ENCODE measurements at places on chromosomes 2 and 18.

GRCh38 chr2:6845903-6846302 is 19.8 kb downstream of the CMPK2 start:
- no peak for DNase-seq

- no peak for DNase-seq
These were observed 139.6 kb downstream of the TWIST2 start for GRCh38 chr2:238987352-238987981.

GRCh38 chr2:203596183-203596582 is 61.1 kb upstream of the RAPH1 start:
- no peak for DNase-seq

DNA sequence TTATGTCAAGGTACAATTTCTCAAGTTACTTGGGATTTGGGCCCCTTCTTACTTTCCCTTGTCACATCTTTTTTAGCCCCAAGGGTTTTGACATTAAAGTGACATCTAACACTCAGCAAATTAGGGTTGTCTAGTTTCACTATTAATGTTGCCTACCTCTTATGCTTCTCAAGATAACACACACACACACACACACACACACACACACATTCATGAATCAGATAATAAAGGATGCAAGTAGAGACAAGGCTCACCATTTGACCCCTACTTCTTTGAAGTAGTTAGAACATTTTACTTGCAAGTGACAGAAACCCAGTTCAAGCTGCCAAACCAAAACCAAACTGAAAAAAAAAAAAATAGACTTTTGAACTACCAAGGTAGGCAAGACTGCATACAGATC is 138.8 kb downstream of the TRIB2 start:
- DNase-seq, result no peak

- no peak for DNase-seq
These were observed 112.4 kb downstream of the FEZ2 start for GRCh38 chr2:36485521-36485920.

- no peak for DNase-seq
These were observed 232 bp downstream of the SNED1 start for GRCh38 chr2:240998706-240998994.

DNA sequence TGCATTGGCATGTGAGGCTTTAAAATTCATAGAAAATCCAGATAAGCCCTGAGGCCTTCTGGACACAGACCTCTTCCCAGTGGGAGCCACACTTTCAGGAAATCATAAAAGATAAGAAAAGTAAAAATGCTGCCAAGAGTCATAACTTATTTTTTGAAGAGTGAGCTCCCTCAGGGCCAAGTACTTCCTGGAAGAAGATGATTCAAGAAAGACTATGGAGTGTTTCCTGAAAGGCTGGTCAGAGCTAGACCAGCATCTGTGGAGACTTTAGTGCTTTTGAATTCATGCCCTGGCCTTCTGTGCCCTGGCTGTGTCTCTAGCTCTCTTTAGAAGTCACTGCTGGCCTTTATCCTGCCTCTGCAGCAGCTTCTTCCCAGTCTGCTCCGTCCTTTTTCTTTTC is 6.4 kb upstream of the XDH start:
- DNase-seq, result no peak

DNA sequence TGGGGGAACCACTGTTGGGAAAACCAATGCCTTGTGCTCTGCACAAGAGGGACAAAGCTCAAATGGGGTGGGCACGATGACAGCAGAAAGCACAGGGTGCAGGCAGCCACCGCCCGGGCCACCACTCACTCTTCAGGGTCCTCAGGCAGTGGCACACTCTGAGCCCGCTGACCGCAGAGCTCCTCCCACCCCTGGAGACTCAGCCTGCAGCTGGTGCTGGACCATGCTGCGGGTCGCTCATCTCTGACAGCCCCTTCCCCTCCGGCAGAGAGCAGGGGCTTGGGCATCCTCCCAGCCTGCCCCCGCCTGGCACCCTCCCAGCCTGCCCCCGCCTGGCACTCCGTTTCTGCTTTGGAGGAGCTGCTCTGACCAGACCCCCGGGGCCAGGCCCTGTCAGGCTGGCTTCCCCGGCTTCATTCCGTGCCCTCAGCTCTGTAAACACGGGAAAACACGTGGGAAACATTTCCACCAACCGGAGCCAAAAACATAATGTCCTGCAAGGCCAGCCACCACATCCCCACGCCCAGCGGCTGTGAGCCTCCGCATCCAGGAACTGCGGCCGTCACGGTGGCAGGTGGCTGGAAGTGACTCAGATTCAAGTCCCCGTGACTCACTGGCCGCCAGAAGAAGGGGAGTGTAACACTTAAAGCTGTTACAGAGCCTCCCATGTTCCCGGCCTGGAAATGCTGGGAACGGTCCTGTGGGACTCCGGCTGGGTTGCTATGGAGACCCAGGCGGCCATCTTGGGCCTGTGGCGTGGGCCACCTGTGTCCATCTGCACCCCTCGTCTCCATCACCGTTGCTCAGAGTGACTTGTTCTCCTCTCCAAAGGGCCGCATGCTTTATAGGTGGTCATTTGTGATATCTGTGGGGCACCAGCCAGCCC is 6.8 kb upstream of the SNED1 start:
- no peak for DNase-seq

DNA sequence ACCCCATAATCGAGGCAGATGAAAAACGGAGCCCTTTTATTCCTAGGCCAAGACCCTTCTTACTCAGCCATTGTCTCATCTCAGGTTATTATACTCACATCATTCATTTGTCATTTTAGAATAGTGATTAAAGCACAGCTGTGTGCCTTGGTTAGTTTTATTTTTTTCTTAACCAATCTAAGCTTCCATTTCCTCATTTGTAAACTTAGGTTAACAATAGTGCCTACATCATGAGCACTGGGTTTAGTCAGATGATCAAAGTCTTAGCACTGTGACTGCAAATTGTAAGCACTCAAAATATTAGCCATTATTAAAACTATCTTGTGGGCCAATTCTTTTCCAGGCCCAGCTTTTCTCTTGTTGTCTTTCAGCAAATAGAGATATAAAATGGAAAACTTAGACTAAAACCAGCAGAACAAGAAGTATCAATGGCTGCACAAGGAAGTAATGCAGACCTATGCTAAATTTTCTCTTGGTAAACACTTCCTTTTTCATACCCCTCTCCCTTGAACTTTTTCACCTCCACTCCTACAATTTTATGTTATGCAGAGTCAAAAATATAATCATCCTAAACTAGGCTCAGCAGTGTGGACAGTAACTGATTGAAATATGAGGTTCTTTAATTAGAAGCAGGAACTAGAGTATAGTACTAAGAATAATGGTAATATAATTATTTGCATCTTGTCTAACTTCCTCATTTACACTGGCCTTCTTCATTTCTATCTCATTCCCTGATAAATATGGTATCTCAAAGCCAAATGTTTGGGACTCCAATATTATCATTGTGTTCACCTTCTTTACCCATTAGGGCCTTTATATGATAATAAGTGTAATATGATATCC is 21.5 kb upstream of the GALNT3 start:
- no peak for DNase-seq

DNA sequence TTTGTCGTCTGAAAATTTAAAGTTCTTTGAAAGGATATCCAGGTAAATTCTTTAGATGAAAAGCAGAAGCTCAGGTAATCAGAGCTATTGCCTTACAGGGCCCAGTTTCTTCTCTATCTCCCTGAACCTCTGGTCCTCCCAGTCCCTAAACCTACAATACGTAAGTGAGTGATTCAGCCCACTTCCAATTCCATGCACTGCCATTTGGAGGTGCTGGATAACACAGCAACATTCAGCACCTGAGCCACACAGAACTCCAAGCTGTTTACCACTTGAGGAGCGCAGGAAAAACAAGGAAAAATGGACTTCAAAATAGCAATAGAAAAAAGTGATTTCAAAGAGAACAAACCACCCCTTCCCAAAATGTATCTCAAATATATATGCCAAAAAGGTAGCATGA is 105.0 kb upstream of the DNAJC10 start:
- DNase-seq, result no peak

DNA sequence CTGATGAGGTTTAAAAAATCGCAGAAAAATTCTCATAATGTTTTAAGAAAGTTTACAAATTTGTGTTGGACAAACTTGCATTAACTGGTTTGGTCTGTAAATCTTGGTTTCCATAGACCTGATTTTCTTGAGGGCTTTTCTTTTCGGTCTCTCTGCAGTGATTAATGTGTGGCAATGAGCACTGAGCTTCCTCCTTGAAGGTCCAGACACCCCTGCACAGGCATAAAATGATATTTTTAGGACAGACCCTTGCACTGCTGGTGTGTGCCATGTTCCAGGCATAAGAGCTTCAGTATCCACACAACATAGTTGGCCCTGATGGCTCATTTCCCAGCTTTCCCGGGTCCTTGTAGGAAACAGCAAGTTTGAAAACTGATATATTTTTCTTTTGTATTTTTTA is 33.7 kb downstream of the MRPL33 start:
- no peak for DNase-seq

DNA sequence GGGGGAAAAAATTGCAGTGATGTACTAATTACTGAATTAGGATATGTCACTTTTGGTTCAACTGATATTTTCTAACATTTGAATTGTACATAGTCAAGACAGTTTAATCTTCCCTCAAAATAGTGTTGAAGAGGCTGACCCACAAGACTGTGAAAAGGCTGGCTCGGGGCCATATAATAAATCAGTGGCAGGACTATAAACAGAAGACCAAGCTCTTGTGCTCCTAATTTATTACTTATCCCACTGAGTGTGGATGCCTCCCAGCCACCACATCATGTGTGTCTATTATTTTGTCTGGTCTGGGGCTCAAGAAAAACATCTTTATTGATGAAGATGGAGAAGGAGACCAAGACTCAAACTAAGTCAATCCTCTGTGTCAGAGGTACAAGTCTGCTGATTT is 64.4 kb downstream of the PLEKHM3 start:
- no peak for DNase-seq

DNA sequence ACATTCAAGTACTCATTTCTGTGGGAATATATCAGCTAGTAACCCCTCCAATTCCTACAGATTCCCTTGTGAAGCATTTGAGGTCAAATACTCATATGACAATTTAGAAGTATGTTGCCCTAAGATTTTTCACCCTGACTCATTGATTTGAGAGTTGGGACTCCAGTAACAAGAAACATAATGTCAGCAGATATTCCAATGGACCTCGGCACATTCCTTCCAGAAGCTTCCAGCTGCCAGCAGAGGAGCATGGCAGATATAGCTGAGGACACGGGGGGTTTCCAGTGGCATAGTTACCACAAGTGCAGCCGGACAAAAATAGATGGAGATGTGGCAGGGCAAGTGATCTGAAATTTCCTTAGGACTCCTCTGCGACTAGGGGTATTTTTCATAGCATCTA is 101.9 kb upstream of the ARHGAP28 start:
- no peak for DNase-seq

DNA sequence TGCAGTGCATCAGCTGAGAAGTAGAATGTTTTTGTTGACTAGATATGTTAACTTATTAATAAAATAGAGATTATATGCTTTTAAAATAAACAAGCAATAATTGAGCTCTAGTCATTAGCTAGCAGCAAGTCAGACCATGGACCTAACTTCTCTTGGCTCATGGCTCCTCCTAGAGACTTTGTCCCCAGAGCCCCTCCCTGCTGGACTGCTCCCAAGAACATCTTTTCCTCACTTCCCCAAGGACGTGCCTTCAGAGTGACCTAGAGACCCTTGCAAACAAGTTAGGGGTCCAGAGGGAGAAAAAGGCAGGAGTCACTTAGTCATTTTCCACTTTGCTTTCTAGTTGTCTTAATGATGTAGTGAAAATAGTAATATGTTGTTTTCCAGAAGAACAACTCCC is 312.5 kb upstream of the NRP2 start:
- no peak for DNase-seq

GRCh38 chr2:236551471-236552211 is 18.0 kb upstream of the ACKR3 start:
- DNase-seq, result no peak
